ENCODE measurements at places on chromosomes 2 and 18.

DNA sequence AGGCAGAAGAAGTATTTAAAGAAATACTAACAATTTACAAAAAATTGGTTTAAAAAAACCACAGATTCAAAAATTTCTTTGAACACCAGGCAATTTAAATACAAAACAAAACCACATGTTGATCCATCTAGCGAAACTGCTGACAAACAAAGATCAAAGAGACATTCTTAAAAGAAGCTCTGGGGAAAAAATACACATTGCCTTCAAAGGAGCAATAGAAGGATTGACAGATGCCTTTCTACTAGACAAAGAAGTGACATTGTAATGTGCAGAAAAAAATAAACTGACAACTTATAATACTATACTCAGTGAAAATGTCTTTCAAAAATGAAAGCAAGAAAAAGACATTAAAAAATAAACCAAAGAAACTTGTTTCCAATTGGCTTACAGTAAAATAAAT, 12.6 kb upstream of the EIF2AK3 start:
- no peak for DNase-seq

GRCh38 chr2:74575320-74575719, 20.8 kb downstream of the DOK1 start:
- DNase-seq = no peak

- no peak for DNase-seq
Measured at GRCh38 chr2:70706026-70706795, 61.8 kb downstream of the ADD2 start.

DNA sequence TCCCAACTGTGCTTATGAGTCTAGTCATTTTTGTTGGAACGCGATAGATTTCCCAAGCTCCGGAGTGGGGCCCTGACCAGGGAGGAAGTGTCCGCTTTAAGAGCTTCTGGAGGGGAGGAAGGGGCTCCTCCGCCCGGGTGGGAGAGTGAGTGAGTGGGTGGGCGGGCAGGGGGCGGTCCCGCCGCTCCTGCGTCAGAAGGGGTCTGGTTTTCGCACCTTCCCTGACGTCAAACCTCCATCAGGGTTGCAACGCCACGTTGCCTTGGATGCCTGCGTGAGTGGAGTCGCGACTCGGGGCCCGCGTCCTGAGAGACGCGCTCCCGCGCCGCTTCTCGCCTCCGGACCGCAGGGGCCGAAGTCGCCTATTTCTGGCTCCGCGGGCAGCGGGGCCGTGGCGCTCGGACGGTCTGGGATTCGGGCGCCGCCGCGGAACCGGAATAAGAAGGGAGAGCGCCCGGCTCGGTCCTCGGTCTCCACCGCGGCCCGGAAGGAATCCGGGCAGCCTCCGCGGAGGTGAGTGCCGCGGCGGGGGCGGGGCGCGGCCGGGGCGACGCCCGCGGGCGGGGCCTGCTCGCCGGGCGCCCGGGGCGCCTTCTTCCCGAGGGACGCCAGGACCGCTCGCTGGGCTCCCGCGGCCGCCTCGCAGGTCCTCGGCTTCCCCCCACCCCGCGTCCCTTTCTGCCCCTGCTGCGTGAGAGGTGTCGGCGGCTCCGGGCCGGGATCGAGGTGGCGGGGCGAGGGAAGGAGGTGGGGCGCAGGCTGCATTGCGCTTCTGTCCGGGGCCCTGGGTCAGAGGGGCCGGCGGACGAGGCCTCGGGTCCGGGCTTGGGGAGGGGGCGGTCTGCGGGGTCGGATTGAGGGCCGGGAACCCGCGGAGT, at the start of gene ZDBF2:
ZDBF2 (plus strand) TSS at position 230 of the 878 bp plus-strand sequence. CDS start 7,187 bp downstream, outside the sequence.
- DNase-seq = no peak

GRCh38 chr18:70314151-70314782, 25.4 kb downstream of the SOCS6 start:
- no peak for DNase-seq

DNA sequence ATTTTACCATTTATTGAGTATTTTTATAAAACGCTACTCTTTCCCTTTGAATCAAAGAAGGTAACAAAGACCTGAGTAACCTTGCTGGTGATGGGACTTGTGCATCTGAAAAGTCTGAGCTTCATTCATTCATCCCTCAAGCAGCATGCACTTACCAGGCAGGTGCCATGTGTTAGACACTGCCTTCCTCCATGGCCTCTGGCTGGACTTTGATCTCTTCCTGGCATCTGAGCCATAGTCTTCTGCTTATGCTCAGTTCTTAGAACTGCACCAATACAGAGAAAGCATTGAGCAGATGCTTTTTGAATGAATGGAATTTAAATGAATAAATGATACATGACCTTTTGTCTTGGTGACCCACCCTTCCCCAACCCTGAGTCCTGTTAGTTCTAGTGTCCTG, 251.4 kb upstream of the COPS8 start:
- DNase-seq = no peak

DNA sequence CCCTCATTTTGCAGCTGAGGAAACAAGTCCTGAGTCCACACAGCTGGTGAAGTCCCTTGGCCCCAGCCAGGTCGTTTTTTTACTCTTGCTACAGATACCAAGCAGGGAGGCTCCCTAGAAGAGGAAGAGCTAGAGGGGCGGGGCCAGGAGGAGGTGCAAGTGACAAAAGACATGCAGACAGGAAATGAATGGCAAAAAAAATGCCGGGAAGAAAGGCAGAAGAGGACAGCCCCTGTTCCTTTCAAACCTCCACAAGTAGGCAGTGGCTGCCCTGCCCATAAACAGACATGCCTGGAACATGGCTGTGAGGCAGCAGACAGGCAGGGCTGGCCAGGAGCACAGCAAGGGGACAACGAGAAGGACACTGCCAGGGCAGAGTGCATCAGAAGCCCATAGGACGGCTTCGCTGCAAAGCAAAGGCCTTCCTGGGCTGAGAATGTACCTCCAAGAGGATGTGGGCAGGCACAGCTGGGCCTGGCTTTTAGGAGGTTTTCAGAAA, 108.7 kb downstream of the ZBTB7C start:
- DNase-seq = peak; percentile 44

DNA sequence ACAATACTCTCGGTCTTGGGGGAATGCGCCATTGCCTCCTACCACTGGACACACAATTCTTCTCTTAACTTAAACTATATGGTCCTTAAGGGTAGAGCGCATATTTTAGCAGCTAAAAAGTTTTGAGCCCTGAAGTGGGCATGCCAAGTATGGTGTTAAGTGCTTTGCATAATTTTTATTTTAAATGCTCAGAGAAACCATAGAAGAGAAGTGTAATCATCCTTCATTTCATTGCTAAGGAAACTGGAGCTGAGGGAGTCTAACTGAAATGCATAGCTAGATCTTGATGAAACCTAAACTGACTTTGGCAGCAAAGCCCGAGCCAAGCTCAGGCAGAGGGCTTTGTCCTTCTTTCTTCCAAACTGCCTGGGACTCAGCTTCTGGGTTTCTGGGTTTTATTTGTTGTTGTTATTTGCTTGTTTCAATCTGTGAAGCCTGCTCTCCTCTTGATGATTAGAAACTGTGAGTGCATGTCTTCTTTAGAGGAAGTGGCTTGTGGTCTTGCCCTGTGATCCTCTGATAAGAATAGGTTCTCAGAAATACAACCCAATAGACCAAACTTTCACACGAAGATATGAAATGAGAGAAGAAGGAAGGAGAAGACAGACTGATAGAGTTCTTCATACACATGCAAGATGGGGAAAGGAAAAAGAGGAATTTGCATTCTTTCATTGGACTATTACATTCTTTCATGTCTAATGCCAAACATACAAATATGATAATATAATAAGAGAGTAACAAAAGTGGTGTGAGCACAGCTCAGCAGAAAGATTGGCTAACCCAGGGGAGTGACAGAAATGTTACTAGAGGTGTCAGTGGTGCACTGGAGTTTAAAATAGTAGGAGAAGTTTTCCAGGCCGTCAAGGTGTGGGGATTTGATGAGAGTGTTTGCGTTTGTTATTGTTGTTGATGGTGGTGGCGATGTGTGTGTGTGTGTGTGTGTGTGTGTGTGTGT, 7.5 kb upstream of the RNF144A start:
- DNase-seq = no peak

DNA sequence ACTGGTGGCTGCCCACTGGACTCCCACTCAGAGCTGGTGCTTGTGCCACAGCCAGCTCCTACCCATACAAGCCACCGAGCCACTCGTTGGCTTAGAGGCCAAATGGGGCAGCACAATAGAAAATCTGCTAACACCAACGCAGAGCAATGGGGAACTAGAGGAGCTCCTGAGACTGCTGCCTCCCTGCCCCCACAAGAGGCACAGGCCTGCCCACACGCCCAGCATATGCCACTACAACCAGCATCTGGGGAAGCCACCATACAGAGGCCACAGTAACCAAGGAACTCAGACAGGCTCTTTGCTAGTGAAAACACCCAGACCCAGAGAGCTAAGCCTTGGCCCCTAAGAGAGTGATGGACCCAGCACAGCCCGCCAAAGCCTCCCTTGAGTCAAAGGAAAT, 231.2 kb upstream of the RAB6C start:
- no peak for DNase-seq

DNA sequence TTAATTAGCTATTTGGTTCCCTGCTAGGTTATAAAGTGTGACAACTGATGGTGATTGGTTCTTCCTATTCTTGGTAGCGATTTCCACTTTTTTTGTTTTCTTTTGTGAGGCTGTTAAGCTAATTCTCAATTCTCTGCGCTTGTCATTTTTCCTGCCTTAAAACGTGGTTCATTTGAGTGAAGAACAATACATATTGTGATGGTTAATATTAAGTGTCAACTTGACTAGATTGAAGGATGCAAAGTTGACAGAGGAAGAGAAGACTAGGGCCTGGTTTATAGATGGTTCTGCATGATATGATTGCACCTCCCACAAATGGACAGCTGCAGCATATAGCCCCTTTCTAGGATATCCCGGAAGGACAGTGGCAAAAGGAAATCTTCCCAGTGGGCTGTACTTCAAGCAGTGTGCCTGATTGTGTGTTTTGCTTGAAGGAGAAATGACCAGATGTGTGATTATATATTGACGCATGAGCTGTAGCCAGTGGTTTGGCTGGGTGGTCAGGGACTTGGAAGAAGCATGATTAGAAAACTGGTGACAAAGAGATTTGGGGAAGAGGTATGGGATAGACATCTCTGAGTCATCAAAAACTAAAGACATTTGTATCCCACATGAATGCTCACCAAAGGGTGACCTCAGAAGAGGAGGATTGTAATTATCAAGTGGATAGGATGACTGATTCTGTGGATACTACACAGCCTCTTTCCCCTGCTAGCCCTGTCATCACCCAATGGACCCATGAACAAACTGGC, 39.4 kb upstream of the ZNF804A start:
- DNase-seq = no peak

DNA sequence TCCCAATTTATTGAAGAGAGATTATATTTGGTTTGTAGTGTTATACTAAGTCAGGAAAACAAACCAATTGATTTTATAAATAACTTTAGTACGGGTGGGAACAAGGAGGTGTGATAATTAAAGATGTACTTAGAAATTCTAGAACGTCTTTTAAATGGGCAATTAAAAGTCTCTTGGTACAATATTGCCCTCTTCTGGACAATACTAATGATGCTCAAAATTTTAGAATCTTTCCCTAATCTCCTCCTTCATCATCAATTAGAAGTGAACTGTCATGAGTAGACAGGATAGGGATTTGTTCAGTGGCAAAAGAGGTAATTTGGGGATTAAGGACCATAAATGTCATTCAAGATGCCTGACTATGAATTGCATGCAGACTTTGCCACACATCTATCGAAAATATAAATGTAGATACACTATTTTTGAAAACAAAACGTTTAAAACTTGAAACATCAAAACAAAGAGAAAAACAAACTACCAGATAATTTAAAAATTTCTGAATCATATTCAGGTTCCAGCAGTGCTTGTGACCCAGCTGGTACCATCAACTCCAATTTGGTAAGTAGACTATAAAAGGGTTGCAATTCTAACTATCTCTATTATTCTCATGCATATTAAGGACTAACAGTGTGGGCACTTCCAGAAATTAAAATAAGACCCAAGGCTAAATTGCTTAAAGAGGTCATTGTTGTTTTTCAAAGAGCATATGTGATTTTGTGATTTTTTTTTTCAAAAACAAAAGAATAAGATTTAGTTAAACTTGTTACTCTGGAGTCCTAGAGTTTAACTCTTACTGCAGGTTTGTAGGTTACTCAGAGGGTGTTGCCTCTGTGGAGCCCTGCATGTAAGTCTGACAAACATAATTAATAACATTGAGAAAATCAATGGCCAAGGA, 123.5 kb downstream of the LAMA3 start:
- DNase-seq = no peak
